ENCODE measurements at places on chromosomes 7 and 10.
A peak's percentile ranks its signal among the peaks of the same experiment; 100 is the strongest.

DNA sequence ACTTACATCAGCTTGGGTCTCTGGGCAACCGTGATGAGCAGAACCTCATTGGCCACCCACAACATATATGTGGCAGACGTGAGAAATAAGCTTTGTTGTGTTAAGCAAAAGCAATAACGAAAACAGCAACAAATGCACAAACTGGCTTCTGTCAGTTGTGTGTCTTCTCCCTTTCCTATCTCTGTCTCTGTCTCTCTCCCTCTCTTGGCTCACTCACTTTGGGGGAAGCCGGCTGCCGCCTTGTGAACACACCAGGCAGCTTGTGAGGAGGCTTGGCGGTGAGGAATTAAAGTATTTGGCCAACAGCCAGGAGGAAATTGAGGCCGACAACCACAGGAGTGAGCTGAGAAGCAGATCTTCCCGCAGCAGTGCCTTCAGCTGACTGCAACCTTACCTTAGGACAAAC, 21.9 kb upstream of the CDCA7L start:
- DNase-seq = peak; percentile 8

- no peak for DNase-seq
Measured at GRCh38 chr7:98317366-98318040, 36.0 kb downstream of the BRI3 start.

DNA sequence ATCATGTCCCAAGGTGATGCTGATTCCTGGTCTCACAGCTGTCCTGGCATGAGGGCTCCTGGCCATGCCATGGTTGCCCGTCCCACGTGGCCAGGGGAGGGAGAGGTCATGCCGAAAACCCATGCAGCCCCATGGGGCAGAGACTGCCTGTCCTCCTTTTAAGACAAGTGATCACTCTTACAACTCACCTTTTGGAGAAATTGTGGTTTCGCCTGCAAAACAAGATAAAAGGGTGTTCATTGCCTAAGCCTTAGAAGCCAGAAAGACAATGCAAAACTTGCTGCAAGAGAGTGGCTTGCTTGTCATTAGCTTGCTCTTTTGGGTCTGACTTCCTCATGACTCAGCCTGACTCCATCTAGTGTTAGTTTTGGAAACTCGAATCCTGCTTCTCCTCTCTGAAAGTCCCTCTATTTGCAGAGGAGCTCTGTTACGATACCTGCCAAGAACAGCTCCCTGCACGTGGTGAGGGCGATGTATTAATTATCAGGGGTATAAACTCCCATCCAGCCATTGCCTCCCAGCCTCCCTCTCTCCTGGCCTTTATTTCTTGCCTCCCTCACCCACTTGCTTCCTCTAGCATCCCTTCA, 26.7 kb downstream of the TMEM273 start:
- DNase-seq = peak; percentile 72

DNA sequence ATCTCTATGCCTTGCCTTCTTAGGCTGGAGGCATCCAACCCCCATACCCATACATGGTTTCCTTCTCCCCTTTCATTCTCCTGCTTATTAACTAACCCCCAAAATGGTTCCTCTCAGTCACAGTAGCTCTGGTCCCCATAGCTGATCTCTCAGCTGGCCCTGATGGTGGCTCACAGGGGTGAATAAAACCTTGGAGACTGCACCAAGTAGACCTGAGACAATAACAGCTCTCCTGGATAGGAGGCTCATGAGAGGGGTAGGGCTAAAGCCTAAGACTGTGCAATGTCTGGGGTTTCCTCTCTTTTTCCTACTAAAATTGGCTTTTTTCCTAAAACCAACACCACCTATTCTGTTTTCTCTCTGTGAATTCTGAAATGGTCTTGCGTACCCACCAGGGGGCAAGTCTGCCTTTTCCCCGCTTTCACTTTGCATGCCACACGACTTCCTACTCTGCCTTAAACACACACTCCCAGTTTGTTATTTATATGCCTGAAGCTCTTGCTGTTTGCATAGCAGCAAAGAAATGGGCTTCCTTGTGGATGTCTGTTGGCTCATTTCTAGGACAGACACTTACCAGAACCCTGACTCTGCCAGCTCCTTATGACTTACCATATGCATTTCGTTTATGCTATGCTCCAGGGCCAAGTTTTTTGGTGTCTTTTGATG, 18.4 kb upstream of the PON1 start:
- no peak for DNase-seq

- no peak for DNase-seq
Measured at GRCh38 chr7:70660154-70660818, 471.7 kb upstream of the GALNT17 start.

- no peak for DNase-seq
Measured at GRCh38 chr7:48168159-48168558, 3.1 kb upstream of the ABCA13 start.

DNA sequence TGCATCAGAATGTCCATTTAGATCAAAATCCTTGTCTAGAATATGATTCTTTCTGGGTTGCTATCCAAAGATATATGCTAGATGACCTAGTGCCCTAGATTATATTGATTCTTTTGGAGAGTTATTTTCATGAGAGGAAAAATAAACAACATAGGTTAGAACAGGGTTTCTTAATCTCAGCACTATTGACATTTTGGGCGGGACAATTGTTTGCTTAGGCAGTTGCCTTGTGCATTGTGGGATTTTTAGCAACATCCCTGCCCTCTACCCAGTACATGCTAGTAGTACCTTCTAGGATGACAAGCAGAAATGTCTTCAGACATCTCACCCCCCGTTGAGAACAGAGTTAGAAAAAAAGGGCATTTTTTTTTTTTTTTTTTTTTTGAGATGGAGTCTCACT, 25.1 kb upstream of the LAMB1 start:
- DNase-seq = no peak

GRCh38 chr10:91556691-91557566, 75.9 kb downstream of the PPP1R3C start:
- DNase-seq = no peak

DNA sequence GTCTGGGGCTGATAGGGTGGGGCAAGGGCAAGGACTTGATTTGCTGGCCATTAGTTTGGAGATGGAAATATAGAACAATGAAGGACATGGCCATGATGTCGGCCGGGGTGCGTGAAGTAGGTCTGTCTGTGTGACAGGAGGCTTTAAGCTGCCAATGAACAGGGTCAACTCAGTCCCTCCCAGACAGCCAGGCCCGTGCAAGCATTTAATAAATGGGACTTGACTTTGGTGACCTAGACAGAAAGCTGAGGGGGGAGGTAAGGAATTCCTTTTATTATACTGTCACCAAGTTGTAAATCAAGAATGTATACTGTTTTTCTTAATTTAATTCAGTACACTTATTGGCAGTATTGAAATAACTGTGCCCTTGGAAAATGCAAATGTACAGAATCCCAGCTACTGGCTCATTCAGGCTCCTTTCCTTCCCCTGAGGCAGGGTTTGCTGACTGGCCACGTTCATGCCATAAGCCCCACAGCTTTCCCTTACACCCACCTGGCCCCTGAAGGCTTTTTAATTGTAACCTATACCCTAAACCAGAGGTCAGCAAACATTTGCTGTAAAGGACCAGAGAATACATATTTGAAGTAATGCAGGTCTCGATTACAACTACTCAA, 87.2 kb downstream of the WIPF3 start:
- DNase-seq = no peak

GRCh38 chr7:17530741-17531421, 232.4 kb downstream of the AHR start:
- DNase-seq = no peak

GRCh38 chr7:26500749-26501352, 209.2 kb downstream of the SNX10 start:
- DNase-seq = no peak
